Right lung (tissue), 10 donors: ENCODE measurements at places on chromosomes 1 and 21.

DNA sequence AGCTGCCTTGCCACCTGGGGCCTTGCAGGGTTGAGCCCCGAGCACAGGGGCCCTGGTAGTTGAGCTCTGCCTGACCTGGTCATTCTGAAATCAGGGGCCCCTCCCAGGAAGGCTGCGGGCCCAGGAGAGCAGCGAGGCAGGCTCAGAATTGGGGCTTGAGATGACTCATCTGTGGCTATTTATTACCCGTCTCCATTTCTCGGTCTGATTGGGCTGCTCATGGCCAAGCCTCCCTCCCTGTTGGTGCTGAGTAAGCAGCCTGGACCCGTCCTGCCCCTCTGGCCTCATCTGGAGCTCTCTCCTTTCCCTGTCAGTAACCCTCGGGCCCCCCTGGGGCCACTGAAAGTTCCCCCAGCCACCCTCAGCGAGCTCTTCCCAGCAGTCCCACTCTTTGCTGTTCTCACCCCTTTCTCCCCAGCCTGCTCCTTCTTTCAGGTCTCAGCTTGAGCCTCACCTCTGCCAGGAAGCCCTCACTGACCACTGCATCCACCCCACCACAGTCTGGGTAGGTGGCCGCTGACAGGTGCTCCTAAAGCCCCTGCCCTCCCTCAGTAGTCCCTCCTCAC is 11.0 kb upstream of the TNFRSF8 start:
- DNase-seq: no peak

- no peak for DNase-seq
Measured at GRCh38 chr1:186627019-186627418, 53.2 kb downstream of the PTGS2 start.

GRCh38 chr1:5684791-5685190 is 307.4 kb downstream of the NPHP4 start:
- no peak for DNase-seq

GRCh38 chr1:81174052-81174451 is 626.7 kb upstream of the ADGRL2 start:
- DNase-seq: no peak

GRCh38 chr1:24762133-24762676 is 17.0 kb downstream of the CLIC4 start:
- no peak for DNase-seq

GRCh38 chr1:211830055-211830327 is 572 bp downstream of the LPGAT1 start:
- DNase-seq: no peak

- no peak for DNase-seq
Measured at GRCh38 chr1:75996196-75996595, 64.0 kb upstream of the ASB17 start.

- no peak for DNase-seq
Measured at GRCh38 chr1:115839029-115839678, 1.8 kb downstream of the NHLH2 start.

DNA sequence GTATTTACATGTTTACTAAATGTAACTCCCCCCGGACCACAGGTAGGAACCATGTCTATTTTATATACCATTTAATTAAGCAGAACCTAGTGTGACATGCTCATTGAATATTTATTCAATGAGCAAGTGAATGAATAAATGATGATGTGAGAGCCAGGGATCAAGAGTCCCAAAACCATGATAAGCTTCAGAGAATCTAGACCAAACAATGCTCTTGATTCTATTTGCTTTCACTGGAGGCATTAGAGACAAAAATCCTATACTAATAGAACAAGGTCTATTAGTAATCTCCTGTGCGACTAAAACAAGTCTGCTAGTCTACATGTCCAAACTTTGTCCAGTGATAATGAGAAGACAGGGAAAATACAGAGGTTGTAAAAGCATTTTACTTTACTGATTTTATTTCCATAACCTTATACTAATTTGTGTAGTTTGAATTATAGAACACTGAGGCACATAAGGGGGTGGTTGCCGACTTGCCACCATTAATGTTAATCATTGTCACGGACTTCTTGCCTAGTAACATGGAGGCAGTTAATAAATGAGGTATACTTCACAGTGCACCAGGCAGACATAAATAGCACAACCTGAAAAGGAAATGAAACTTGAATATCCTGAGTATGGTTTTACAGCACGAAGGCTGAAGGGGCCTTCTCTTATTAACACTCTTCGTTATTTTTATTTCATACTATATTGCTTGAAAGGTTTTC is 69.8 kb downstream of the TBX15 start:
- DNase-seq: no peak

DNA sequence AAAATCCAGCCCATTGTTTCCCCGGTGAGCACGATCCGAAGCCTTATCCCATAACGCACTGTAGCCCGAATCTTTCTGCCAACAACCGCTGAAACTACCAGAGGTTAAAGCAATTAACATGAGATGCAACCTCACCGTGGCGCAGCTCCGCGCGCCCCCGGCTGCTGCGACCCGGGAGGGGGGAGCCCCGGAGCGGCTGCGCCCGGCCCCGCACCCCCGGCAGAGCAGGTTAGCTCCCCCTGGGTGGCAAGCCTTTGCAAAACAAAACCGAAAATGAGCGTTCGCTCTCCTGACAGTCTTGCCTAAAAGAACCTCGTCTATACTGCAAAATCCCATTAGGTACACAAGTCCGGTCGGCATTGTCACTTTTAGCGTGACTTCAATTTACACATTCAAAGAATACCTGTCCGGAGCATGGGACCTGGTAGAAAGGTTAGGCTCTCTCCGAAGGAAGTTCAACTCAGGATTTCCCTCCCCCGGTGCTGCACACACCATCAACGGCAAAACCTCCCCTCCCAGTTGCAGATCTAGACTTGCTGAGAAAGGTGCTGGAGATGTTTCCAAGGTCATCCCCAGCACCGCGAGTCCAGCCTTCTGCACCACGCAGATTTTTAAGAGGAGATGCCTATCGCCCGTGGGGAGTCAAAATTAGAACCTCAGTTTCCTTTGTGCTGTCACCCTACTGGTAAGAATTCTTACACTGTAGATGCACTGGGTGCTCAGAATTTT is 107.5 kb downstream of the ZNF281 start:
- peak; percentile 38 for DNase-seq

DNA sequence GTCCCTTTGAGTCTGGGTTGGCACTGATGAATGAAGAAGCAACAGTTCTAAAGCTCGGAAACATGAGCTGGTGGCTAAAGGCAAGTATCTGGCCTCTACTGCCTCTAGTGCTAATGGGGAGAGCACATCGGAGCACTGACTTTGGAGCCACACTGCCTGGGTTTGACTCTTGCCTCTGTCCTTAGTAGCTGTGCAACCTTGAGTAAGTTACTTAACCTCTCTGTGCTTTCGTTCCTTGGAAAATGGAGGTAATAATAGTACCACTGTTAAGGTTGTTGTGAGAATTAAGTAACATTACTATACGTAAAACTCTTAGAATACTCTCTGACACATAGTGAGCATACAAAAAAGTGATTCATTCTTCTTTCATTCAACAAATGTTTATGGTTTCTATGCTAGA is 211.2 kb downstream of the ATG4C start:
- DNase-seq: no peak
